Head of caudate nucleus (tissue), 42 donors: ENCODE measurements at places on chromosomes 5 and 9.

DNA sequence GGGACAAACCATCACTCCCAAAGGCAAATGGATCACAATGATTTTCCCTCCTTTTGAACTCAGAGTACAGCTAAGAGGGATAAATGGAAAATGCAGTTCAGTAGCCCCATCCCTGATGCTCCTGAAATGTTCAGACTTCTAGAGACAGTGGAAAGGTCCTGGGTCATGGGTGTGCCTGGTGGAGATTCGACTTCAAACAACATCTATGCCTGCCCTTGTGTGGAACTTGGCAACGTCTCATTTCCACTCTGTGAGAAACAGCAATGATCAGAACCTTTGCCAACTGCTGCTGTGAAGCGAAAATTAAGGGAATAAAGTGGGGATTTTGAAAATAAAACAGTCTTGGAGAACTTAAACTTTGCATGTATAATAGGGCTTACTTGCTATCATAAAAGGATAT, 778.1 kb downstream of the SEMA5A start:
- DNase-seq: no peak

- DNase-seq: no peak
These were observed 362.8 kb downstream of the NPR3 start for GRCh38 chr5:33073881-33074327.

- no peak for DNase-seq
These were observed 490.2 kb downstream of the EBF1 start for GRCh38 chr5:158609333-158610050.

DNA sequence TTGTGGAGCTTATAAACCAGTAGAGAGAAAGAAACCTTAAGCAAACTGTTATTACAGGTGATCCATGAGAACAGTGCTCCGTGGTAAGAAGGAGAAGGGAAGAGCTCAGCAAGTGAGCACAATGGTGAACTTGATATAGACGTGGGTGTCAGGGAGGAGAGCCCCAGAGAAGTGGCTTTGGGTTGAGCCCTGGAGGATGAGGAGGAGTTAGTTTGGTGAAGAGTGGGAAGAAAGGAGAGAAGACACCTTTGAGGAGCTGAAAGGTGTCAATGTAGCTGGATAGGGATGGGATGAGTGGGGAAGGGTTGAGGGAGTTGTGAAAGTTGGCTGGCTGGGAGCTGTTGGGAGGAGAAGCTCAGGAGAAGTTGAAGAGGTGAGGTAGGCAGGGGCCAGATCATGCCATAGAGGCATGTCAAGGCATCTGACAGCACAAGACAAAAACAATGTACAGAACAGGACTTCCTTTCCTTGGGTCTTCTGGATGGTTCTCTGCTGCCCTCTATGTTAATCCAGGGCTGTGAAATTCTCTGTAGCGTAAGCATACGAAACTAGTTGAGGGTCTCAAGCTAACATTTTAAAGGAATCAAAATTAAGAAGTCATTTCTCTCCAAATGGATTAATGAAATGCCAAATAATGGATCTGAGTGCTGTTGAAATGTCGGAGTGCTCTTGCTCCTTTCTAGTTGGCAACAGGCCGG, 501.9 kb downstream of the KDM4C start:
- DNase-seq: no peak

DNA sequence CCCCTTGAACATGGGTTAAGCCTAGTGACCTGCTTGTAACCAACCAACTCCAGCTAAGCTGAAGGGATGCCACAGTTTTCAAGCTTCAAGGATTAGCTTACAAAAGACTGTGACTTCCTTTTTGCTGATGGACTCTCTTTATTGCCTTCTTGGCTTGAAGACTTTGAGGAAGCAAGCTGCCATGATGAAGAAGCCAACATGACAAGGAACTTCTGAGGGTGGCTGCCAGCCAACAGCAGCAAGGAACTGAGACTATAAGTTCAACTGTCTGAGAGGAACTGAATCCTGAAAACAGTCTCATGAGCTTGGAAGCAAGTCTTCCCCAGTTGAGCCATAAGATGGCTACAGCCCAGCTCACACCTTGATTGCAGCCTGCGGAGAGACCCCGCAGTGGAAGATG, 116.1 kb upstream of the TAF11L2 start:
- peak; percentile 19 for DNase-seq

DNA sequence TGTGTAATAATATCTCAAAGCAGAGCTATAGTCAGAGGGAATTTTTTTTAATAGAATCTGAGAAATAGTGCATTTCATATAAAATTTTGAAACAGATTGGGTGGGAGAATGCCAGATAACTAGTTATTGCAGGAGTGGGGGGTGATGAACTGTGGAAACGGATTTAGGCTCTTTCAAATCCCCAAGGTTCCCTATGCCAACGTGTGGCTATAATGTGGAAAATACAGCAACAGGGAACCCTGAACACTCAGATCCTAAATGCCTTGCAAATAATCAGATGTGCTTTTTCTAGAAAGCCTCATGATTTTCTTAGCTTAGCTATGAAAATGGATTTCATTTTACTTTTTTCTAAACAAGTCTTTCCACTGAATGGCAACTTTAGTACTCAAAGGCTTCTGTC, 180.5 kb upstream of the DMAC1 start:
- no peak for DNase-seq

DNA sequence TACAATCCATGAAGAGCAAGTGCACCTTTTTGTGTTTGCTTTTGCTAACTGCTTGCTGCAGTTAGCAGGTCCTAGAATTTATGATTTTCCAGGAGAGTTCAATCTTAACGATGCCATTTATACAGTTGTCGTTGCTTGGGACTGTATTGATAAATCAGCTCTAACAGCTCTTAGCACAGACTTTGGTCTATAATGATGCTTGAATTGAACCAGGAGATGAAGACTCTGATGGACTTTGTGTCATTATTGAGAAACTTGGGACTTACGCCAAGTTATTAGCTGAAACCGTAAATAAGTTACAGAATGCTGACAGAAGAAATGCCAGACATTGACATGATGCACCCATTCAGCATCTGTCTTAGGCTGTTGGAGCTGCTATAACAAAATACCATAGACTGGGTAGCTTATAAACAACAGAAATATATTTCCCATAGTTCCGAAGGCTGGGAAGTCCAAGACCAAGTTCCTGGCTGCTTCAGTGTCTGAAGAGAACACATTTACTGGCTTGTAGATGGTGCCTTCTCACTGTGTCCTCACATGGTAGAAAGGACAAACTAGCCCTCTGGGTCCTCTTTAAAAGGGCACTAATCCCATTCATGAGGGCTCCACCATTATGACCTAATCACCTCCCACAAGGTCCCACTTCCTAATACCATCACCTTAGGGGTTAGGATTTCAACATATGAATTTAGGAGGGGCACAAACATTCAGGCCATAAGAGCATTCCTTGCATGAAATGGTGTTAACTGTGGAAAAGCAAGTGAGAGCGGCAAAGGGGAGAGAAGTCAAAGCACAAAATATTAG, 17.6 kb downstream of the GLRX start:
- DNase-seq: no peak

DNA sequence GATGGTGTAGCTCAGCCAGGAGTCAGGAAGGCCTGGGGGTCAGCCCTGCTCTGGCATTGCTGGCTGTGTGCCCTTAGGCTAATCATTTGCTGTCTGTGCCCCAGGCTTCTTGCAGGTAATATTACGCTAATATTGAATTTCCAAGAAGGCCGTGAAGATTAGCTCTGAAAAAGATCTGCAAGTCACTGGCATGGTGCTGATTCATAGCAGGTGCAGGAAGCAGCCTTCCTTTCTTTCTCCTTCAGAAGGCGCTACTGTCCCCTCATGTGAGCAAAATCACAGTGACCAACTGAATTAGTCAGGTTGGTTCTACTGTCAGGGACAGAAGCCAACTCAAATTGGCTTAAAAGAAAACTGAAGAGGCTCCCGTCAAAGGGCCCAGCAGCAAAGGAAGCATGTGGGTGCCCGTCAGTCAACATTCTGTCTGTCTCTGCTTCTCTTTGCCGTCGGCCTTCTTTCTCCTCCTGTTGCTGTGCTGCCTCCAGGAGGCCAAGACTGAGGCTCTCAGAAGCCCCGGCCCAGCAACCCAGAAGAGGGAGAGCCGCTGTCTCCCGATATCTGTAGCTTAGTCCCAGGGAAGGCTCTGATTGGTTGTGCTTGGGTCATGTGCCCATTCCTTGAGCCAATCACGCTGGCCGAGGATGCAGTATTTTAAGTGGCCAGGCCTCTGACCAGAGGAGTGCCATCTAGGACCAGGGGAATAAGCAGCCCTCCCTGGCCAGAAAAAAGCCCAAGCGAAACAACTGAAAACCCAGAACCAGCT, 67.8 kb upstream of the NEURL1B start:
- no peak for DNase-seq

DNA sequence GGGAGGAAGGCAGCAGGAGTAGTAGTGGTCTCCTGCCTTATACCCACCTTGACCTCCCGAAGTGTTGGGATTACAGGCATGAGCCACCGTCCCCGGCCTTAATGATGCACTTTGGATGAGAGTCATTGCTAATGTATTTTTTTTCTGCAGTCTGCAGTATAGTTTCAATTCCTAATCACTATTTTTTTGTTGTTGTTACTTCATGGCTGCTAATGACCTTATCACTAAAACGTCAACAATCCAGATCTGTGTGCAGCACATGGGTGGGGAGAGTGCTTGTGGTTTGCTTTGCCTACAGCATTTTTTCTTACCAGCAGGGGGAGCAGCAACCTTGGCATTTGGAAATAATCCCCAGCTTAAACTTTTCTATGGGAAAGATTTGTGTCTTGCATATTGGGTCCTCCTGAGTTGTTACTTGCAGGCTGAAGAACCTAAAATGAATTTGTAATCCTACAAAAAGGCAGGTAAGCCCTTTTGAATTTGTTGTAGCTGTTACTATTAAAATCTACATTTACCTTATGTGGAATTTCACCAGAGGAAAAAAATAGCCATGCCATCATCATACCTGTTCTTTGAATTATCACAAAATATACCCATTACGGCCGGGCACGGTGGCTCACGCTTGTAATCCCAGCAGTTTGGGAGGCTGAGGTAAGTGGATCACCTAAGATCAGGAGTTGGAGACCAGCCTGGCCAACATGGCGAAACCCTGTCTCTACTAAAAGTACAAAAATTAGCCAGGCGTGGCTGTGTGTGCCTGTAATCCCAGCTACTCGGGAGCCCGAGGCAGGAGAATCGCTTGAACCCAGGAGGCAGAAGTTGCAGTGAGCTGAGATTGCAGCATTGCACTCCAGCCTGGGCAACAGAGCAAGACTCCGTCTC, 6.3 kb upstream of the MED7 start:
- DNase-seq: peak; percentile 55

GRCh38 chr9:21549251-21549765, 67.2 kb upstream of the IFNE start:
- DNase-seq: no peak

GRCh38 chr9:22005021-22005701, 3.9 kb downstream of the CDKN2B start:
- no peak for DNase-seq

- no peak for DNase-seq
These were observed 49.9 kb downstream of the PDE4D start for GRCh38 chr5:59843511-59844213.

DNA sequence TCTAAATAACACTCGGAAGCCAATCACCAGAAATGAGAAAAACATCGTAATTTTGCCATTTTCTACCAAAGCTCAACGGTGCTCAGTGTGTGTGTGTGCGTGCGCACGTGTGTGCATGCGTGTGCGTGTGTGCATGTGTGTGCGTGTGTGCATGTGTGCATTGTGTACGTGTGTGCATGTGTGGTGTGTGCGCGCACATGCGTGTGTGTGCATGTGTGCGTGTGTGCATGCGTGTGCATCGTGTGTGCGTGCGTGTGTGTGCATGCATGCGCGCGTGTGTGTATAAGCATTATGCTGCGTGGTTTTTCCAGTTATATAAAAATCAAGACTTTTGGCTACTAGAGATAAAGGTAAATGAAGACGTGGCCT, 165.0 kb downstream of the DAB2IP start:
- DNase-seq: no peak

GRCh38 chr5:151697452-151697851, 10.7 kb upstream of the SPARC start:
- no peak for DNase-seq

DNA sequence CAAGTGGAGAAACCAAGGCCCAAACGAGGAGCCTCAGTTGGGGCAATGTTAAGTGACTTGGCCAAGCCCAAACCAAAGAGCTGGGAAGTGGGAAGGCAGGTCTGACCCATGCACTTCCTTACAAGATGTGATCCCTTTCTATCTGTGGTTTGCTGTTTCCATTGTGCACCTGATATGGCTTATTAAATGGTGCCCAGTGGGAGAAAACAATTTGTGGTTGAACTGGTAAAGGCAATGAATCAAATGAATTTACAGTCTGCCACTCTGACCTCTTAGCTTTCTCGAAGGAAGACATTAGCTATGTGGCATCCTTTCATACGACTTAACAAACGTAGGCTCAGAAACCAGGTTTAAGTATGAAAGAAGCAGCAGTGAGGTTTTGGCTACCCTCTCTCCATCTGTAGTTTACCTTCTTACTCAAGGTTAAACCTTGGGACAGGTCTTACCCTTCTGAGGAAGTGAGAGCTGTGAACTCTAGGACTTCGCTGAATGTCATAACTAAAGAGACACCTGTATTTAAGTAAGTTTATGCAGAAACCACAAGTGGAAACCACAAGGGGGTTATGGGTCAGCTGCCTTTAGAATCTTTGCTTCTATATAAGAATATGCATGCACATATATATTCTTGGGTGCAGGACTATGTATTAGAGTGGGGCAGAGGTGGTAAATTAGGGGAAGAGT, 100.5 kb upstream of the SPATA31D4 start:
- DNase-seq: no peak

GRCh38 chr5:87113861-87114260, 153.8 kb upstream of the RASA1 start:
- DNase-seq: no peak

DNA sequence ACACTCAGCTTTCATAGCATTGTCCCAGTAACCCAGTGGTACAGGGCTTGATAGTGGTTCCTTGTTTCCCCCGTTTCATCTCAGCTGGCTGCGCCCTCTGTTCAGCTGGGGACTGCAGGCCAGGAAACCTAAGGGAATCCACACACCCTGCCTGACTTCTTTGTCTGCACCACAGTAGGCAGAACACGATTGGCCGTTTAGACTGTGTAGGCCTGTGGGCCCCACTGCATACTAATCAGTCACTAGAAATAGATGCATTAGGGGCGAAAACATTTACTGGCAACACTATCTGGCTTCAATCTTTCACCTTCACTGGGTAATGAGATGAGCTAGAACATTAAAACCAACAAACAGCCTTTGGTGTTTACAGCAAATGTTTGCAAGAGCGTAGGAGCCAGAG, 512.7 kb upstream of the BRINP1 start:
- no peak for DNase-seq

DNA sequence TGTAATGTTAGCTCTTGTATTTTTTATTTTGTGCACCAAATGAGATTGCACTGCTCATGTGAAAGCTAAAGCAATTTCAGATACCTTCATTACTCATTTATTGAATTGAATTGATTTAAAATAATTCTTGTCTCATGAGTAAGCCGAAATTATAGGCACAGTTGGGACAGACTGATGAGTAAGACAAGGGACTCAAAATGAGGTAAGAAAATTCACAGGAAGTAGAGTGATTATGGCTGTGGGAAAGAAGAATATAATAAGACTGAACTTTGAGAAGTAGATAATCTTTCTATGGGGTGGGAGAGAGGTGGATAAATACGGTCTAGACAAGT, 51.1 kb downstream of the NUDT12 start:
- no peak for DNase-seq
